ENCODE measurements at places on chromosomes 2 and 18.

DNA sequence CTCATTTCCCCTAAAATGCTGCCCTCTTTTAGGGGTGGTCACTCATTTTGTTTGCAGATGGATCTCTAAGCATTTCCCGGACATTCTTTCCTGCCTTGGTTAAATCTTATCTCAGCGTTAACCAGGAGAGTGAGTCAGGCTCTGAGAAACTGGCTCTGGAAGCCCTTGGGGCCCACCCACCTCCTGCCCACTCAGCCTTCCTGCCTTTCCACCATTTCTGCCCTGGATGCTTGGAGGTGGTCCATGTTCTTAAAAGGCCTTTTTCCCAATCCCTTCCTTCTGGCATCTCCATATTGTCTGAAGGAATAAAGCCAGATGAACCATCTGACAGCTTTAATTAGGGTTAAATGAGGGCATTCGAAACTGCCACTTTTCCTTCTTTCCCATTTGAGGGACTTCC, 9.5 kb downstream of the HK2 start:
- peak; percentile 63 for DNase-seq

DNA sequence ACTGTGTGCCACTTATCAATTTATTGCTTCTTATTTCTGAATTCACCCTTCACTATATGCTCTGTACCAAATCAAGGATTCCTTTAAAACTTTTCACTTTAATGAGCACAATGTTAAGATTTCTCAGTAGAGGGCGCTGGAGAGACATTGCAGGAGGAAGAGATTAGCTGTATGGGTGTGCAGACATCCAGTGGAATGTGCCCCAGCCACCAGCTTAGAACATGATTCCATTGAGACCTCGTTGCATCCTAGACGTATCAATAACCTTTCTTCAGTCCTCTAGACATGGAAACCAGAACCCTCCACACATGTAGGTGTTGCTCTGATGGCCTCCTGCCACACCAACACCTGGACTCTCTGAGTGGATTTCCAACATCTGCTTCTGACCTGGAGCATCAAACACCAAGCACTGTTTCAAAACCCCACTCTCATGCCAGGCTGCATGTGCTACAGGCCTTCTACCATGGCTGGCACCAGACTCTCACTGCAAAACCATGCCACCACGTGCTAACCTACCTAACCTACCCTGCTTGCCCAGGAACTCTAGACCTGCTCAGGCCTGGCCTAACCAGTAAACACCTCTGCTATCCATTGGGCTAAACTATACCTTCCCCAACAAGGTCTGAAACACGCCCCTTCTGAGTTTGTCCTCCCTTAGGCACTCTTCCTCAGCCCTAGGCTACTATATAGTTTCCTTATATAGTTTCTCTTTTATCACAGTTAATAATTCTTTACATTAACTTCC, 633.2 kb upstream of the PKDCC start:
- peak; percentile 59 for DNase-seq

GRCh38 chr2:214574084-214574781, 163.4 kb downstream of the VWC2L start:
- DNase-seq: no peak

DNA sequence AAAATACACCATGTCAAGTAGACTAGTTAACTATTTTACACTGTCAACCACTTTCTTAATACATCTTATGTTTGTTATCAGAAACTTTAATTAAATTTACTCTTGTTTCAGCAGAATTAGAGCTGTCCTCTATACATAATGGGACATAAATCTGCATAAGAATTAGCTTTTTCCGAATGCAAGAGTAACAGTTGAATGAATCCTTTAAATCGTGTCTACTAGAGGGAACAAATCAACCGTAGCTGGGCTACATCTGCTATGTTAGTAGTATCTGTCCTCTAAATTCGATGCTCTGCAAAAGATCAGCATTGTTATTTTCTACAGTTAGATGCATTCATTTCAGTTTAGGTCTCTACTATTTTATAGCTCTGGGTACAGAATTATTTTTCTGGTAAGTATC, 1090.6 kb downstream of the DPP10 start:
- no peak for DNase-seq

GRCh38 chr2:238716171-238716570, 131.7 kb upstream of the TWIST2 start:
- no peak for DNase-seq

- no peak for DNase-seq
These were observed 135.8 kb upstream of the SMAD2 start for GRCh38 chr18:48066225-48066652.

GRCh38 chr2:98663511-98664090, 55.2 kb downstream of the UNC50 start:
- no peak for DNase-seq

DNA sequence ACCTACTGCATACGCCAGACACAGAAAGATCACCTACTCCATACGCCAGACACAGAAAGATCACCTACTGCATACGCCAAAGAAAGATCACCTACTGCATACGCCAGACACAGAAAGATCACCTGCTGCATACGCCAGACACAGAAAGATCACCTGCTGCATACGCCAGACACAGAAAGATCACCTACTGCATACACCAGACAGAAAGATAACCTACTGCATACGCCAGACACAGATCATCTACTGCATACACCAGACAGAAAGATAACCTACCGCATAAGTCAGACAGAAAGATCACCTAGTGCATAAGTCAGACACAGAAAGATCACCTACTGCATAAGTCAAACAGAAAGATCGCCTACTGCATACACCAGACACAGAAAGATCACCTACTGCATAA, 25.8 kb downstream of the COA5 start:
- DNase-seq: no peak

GRCh38 chr2:11571170-11571569, 37.3 kb downstream of the GREB1 start:
- no peak for DNase-seq

GRCh38 chr18:43879415-43879814, 602.1 kb upstream of the SYT4 start:
- no peak for DNase-seq

DNA sequence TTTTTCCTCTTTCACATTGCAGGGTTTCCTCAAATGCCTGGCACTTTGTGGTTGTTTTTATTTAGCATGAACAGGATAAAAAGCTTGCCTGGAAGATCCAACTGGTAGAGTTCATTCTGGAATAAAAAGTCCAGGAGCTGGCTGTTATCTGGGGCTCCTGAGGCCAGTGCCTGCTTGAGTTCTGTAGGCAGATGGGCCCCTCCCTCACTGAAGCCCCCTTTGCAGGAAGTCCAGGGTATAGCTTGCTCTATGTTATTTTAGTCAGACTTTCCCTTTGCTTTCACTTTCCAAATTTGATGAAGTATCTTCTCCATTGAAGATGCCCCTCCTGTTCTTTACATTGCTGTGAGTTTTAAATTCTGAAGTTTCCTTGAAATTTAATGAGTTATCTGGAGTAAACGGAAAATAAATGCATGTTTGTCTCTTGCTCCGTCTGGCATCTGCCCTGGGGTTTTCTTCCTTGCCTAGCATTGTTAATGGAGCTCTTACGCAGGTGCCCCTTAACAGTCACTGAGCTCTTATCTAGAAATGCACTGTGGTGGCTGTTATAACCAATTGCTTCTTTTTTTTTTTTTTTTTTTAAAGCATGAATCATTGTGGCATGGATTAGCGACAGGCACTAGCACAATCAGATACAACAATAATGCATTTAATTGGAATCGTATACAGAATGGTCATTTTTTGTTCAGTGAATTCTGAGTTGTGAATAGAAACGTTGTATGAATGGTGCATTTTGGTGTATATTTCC, 27.0 kb upstream of the LPIN1 start:
- no peak for DNase-seq

GRCh38 chr18:48007955-48008701, 77.7 kb upstream of the SMAD2 start:
- DNase-seq: peak; percentile 62

- DNase-seq: peak; percentile 81
These were observed 12.6 kb downstream of the RNF149 start for GRCh38 chr2:101295895-101296294.

DNA sequence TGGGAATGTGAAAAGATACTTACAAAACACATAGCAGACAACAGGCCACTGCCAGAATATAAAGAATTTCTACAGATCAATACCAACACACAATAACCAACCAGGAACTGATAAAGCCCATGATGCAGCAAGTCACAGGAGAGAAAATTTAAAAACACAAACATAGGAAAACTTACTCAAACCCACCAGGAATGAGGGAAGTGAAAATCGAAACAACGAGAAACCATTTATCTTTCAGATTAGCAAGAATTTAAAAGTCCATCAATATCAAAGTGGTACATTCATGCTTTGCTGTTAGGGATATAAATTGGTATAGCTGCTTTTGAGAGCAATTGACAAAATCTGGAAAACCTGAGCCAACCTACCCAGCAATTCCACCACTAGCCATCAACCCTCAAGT, 27.6 kb downstream of the B4GALT6 start:
- DNase-seq: no peak

GRCh38 chr2:177519534-177520115, 127.1 kb downstream of the AGPS start:
- DNase-seq: no peak
